ENCODE measurements at places on chromosomes 16 and 17. TPM values are rescaled to one million over a fixed set of nuclear protein-coding genes. Genes with fewer than 3 reads are reported as not detected.

The P2RX1 gene
- total RNA-seq, result not detected

The HYDIN gene
- 19.7 TPM for total RNA-seq

The CCL11 gene
- total RNA-seq, result not detected

The HS3ST2 gene
- total RNA-seq, result 0.12 TPM

The ASPHD1 gene
- total RNA-seq, result 7.8 TPM

The CALB2 gene
- 23.6 TPM for total RNA-seq

The BAHCC1 gene
- total RNA-seq, result 74.3 TPM

The TM4SF5 gene
- total RNA-seq, result 5.3 TPM

The TMEM100 gene
- total RNA-seq, result 21.4 TPM

The CD79B gene
- not detected for total RNA-seq

The SLC9A5 gene
- total RNA-seq, result 1.0 TPM

The SNAI3 gene
- total RNA-seq, result 0.79 TPM

The MEOX1 gene
- 17.2 TPM for total RNA-seq

The KRT32 gene
- 0.83 TPM for total RNA-seq

The GGT6 gene
- 1.0 TPM for total RNA-seq

The C1QL1 gene
- 15.6 TPM for total RNA-seq

The TPSAB1 gene
- not detected for total RNA-seq

The AANAT gene
- not detected for total RNA-seq

The PRDM7 gene
- total RNA-seq, result not detected

The SPIRE2 gene
- total RNA-seq, result 17.1 TPM

The NT5C3B gene
- 46.0 TPM for total RNA-seq

The MYH13 gene
- not detected for total RNA-seq

The DPEP2 gene
- total RNA-seq, result not detected

The TMEM219 gene
- total RNA-seq, result 73.5 TPM

The DBNDD1 gene
- 11.6 TPM for total RNA-seq

The TP53TG3 gene
- not detected for total RNA-seq
